MM.1S (cell line): ENCODE measurements at places on chromosomes 1 and 21.

- no peaks in the 10 kb centered on the region for H3K27me3 ChIP-seq
- H3K27ac ChIP-seq: no peak overlapping the region
- no peak for DNase-seq
- no peaks in the 10 kb centered on the region for H3K36me3 ChIP-seq
- H3K4me3 ChIP-seq: no peak overlapping the region
- H3K4me1 ChIP-seq: no peaks in the 10 kb centered on the region
Measured at GRCh38 chr1:244210884-244211558, 159.9 kb downstream of the ZBTB18 start.

GRCh38 chr1:2542246-2542915 is 12.3 kb upstream of the HES5 start:
- H3K27ac ChIP-seq: no peak overlapping the region
- H3K4me1 ChIP-seq: peaks cover 16% of the 10 kb centered on the region
- peaks cover 6% of the 10 kb centered on the region for H3K27me3 ChIP-seq
- no peak for DNase-seq
- no peak overlapping the region for H3K4me3 ChIP-seq

DNA sequence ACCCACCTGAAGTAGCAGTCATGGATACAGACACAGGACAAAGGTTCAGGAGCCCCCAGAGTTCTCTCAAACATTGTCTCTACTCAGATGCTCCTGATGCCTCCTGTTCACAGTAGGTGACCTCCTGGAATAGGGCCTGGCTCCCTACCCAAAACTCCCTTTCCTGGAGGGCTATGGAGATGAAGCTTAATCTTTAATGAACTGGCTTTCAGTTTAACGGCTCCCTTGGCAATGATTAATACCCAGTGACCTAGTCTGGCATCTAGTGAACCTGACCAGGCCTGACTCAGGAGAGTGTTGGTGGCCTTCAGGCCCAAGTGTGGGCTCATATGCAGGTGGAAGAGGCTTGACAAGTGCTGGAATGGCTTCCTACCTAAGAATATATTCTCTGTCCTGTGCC is 65.2 kb upstream of the TRABD2B start:
- no peaks in the 10 kb centered on the region for H3K27me3 ChIP-seq
- H3K36me3 ChIP-seq: no peaks in the 10 kb centered on the region
- H3K4me3 ChIP-seq: no peak overlapping the region

DNA sequence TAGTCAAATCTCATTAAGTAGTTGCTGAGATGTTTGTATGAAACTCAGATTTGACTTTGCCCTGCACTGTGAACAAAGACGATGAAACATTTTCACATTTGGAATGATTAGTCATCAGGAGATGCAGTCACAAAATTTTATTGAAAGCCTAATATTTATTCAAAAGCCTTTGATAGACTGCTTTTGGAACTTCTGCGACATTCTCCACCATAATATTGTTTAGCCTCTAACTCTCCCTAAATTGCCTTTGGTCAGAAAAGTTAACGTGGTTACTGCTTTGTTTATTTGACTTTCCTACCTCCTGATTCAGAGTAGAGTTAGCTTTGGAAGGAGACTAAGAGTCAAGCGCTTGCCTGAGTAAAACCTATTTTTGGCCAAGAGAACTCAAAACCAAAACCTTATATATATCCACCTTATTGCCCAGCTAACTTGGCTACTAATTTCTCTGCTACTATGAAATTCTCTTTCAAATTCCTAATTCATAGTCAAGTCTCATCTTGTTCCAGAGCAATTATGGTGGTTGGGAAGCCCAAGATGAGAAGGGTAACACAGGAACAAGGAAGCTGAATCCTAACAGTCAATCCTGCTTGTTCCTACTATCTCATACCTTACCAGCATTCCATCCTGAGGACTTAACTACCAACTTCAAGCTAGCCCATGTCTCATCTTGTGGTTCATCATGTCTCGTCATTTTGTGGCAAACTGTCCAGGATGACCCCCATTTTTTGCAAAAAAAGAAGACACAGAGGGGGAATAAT is 429.6 kb downstream of the USP25 start:
- DNase-seq: no peak
- no peaks in the 10 kb centered on the region for H3K27me3 ChIP-seq
- no peaks in the 10 kb centered on the region for H3K4me1 ChIP-seq
- H3K27ac ChIP-seq: no peak overlapping the region
- H3K4me3 ChIP-seq: no peak overlapping the region

DNA sequence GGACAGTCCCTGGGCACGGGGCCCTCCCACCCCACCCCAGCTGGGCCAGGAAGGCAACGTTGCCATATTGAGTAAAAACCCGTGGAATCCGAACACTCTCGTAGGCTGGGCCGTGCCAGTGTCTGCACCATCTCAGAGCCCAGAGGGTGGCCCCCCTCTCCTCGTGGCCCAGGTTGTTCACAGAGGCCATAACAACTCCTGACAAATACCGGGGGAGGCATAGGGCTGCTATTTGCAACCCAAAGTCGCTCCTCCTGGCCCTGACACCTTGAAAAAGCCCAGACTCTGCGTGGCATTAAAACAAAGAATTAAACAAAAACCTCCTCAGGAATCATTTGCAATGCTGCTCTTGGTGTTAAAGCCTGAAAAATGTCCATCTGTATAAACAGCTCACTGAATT is 141.4 kb downstream of the CASZ1 start:
- peaks cover 93% of the 10 kb centered on the region for H3K27me3 ChIP-seq
- DNase-seq: no peak
- H3K27ac ChIP-seq: no peak overlapping the region
- H3K36me3 ChIP-seq: no peaks in the 10 kb centered on the region
- H3K4me3 ChIP-seq: no peak overlapping the region

DNA sequence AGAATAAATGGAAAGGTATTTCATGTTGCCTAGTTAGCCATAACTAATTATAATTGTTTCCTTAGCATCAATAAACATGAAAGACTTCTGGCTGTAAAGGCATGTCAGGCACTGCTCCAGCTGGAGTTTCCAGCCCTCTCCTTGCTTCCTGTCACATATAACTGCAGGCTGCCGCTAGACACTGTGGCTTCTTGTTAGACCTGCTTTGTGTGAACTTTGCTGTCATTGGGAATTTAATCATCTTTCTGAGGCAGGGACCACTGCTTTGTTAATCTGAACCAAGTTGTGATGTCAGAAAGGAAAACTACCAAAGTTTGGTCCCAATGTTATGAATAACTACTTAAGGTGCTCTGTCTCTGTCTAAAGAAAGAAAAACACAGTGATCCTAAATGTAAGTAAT is 90.3 kb upstream of the DUSP10 start:
- H3K27me3 ChIP-seq: no peaks in the 10 kb centered on the region
- no peak overlapping the region for H3K27ac ChIP-seq
- no peaks in the 10 kb centered on the region for H3K36me3 ChIP-seq
- H3K4me1 ChIP-seq: 0 out of 2 replicates have a peak, but pooled peaks cover under 1% of the 10 kb centered on the region
- DNase-seq: no peak
- H3K4me3 ChIP-seq: no peak overlapping the region

GRCh38 chr1:51101976-51102375 is at the start of gene C1orf185:
TSS of gene C1orf185 (plus strand) at chr1:51102228. CDS start at chr1:51102234, 6 bp downstream.
- H3K4me3 ChIP-seq: no peak within 1 kb of the TSS
- no peak for DNase-seq
- H3K27me3 ChIP-seq: no peaks in the 10 kb centered on the region
- peaks cover 12% of the 10 kb centered on the region for H3K4me1 ChIP-seq
- no peaks in the 10 kb centered on the region for H3K36me3 ChIP-seq

GRCh38 chr1:57007948-57008347 is 42.1 kb upstream of the C8B start:
- DNase-seq: no peak
- no peaks in the 10 kb centered on the region for H3K36me3 ChIP-seq

DNA sequence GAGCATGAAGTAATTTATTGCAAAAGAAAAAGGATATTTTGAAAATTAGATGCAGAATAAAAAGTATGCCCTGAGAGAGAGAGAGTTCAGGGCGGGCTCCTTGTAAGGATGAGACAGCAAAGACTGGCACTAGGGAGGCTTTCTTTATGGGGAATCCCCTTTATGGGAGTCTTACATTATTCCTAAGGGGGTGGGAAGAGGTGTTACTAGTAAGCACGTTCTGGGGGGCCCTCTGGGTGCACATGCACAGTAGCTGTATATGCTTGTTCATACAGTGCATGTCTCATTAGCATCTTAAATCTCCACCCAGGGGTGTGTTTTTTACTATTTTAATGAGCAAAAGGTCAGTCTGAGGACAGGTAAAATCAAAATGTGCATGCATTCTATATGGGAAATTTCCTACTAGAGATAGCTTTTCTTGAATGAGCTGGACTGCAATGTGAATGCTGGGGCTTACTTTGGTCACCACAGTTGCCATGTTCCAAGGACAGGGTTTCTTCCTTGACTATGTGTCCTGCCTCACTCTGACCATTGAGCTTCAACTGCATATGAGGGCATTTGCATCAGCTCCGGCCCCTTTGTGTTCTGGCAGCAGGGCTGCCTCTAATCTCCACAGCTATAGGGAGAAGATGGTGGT is 614.1 kb downstream of the NUF2 start:
- no peaks in the 10 kb centered on the region for H3K27me3 ChIP-seq
- H3K27ac ChIP-seq: no peak overlapping the region
- no peak overlapping the region for H3K4me3 ChIP-seq
- DNase-seq: no peak
- H3K36me3 ChIP-seq: no peaks in the 10 kb centered on the region

- peak within 1 kb of the TSS; percentile 70 for H3K27ac ChIP-seq
- DNase-seq: peak; percentile 94
- H3K4me3 ChIP-seq: peak within 1 kb of the TSS; percentile 84
- H3K4me1 ChIP-seq: peaks cover 23% of the 10 kb centered on the region
- no peaks in the 10 kb centered on the region for H3K27me3 ChIP-seq
- no peaks in the 10 kb centered on the region for H3K36me3 ChIP-seq
Measured at GRCh38 chr1:224434691-224435317, at the start of gene WDR26. TSS of gene WDR26 (minus strand) at chr1:224434797.

DNA sequence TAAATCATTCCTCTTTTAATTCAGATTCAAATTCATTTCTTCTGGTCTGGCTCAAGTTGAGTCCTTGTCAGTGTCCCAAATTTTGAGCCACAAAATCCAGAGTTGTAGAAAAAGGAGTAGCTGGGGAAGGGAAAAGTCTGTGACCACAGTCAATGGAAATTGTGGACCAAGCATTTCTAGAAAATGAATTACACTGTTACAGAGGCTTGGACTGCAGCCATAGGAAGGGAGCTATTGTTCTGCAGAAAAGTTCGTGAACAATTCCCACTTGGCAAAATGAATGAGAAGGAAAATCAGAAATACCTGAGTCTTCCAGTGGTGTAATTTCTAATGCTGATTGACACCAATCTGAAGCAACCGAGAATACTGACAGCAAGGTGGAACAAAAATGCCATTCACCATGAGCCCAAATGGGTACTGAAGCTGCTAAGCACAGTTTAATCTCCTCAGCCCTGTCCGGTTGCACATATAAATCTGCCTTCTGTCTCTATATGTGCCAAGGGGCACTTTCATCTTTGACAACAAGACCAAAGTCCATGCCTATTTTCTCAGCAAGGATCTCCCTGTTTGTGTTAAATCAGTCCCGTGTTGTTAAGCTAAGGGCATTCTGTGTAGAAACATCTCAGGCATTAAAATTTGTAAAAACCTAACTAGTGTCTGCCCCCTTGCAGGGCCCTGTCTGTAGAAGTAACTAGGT is 51.3 kb downstream of the TEX35 start:
- no peaks in the 10 kb centered on the region for H3K4me1 ChIP-seq
- DNase-seq: no peak
- no peaks in the 10 kb centered on the region for H3K36me3 ChIP-seq
- H3K27ac ChIP-seq: no peak overlapping the region
- H3K27me3 ChIP-seq: no peaks in the 10 kb centered on the region

- H3K4me1 ChIP-seq: no peaks in the 10 kb centered on the region
- no peak overlapping the region for H3K27ac ChIP-seq
- no peaks in the 10 kb centered on the region for H3K36me3 ChIP-seq
- H3K27me3 ChIP-seq: peaks cover 90% of the 10 kb centered on the region
Measured at GRCh38 chr1:20348326-20348915, 57.7 kb downstream of the VWA5B1 start.

DNA sequence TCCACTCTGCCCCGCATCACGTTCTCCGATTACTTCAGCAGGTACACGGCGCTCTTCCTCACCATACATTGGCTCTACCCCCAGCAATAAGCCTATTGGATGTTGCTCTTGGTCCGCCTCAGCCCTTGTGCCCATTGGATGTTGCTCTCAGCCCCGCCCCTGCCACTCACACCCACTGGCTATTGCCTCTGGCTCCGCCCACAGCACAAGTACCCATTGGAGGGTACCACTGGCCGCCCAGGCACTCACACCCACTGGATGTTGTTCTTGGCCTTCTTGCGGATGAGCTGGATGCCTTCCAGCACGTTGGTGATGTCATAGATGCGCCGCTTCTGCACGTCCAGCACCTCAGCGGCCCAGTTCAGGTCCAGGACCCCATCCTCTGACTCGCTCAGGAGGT is 9.4 kb downstream of the E2F2 start:
- no peaks in the 10 kb centered on the region for H3K27me3 ChIP-seq
- H3K36me3 ChIP-seq: peaks cover 34% of the 10 kb centered on the region
- no peak overlapping the region for H3K4me3 ChIP-seq
- no peak for DNase-seq
- H3K27ac ChIP-seq: no peak overlapping the region
- peaks cover 26% of the 10 kb centered on the region for H3K4me1 ChIP-seq

GRCh38 chr1:181809991-181810545 is 251.4 kb downstream of the ZNF648 start:
- no peaks in the 10 kb centered on the region for H3K36me3 ChIP-seq
- no peak overlapping the region for H3K4me3 ChIP-seq
- H3K27ac ChIP-seq: no peak overlapping the region
- H3K27me3 ChIP-seq: no peaks in the 10 kb centered on the region
- DNase-seq: no peak
- no peaks in the 10 kb centered on the region for H3K4me1 ChIP-seq

- no peak for DNase-seq
- H3K27me3 ChIP-seq: no peaks in the 10 kb centered on the region
- peaks cover 12% of the 10 kb centered on the region for H3K4me1 ChIP-seq
- no peak overlapping the region for H3K4me3 ChIP-seq
Measured at GRCh38 chr21:14526199-14526598, 19.9 kb downstream of the SAMSN1 start.

DNA sequence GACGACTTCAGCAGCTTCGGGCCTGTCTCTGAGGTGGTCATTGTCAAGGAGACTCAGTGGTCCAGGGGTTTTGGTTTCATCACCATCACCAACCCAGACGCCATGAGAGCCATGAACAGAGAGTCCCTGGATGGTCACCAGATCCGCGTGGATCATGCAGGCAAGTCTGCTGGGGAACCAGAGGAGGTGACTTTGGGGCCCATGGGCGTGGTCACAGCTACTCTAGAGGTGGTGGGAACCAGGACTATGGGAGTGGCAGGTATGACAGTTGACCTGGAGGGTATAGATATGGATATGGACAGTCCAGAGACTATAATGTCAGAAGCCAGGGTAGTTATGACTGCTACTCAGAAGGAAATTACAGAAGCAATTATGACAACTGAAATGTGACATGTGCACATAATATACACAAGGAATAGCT is 19.3 kb upstream of the METTL13 start:
- no peak overlapping the region for H3K27ac ChIP-seq
- no peaks in the 10 kb centered on the region for H3K4me1 ChIP-seq
- H3K36me3 ChIP-seq: no peaks in the 10 kb centered on the region

- H3K27ac ChIP-seq: no peak overlapping the region
- no peak overlapping the region for H3K4me3 ChIP-seq
- no peaks in the 10 kb centered on the region for H3K27me3 ChIP-seq
- DNase-seq: peak; percentile 58
Measured at GRCh38 chr1:229993060-229993459, 74.0 kb upstream of the GALNT2 start.

GRCh38 chr1:155706139-155706538 is 17.2 kb downstream of the DAP3 start:
- H3K36me3 ChIP-seq: peaks cover 4% of the 10 kb centered on the region; the same call in 1 of the 2 replicates
- H3K27me3 ChIP-seq: no peaks in the 10 kb centered on the region
- H3K27ac ChIP-seq: no peak overlapping the region
- no peak overlapping the region for H3K4me3 ChIP-seq
- no peak for DNase-seq
